ENCODE measurements at places on chromosomes 2 and 18. TPM values are rescaled to one million over a fixed set of nuclear protein-coding genes. Genes with fewer than 3 reads are reported as not detected.

GRCh38 chr2:8932702-8933101 lies 70.8 kb downstream of the MBOAT2 start:
- DNase-seq = no peak

The GLI2 gene
- not detected for total RNA-seq

DNA sequence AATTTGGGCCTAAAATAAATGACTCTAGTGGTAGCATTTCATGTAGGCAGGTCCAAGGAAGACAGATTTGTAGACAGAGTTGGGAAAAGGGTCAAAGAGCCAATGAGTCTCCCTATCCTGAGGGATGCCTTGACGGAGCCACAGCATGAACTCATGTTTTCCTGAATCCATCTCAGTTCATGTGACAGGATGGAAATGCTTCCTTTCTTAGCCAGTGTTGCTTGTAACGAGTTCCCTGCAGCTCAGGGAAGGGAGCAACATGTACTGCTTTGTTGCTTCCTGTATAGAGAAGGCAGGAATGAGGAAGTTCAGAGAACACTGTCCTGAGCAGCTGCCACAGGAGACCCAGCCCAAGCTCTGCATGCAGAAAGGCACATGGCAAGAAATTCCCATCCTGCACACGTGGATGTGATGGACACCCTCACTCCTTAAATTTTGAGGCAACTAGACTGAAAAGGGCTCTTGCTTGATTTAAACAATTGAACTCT lies 27.9 kb downstream of the TMEM17 start:
- peak; percentile 10 for DNase-seq

GRCh38 chr2:195016841-195017240 lies 640.2 kb upstream of the SLC39A10 start:
- DNase-seq = no peak

- no peak for DNase-seq
These were observed 106.5 kb downstream of the SMC6 start for GRCh38 chr2:17646838-17647701.

The OSBPL6 gene
- total RNA-seq = not detected

DNA sequence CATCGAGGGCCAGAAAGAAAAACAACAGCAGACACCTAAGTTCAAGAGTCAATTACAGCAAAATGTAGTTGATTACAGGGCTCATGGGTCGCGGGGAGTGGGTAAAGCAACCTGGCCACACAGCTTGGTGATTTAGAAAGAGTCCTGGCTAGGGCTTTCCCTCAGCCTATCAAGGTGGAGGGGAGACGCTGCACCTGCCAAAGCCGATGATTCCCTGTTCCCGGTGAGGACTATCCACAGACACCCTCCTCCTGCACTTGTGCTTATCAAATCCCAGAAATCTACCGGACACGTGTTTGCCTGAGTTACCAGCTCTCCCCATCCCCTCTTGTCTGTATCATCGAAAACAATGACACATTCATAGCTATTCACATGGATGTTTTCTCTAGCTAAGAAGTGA lies 7.0 kb upstream of the SOX11 start:
- no peak for DNase-seq

GRCh38 chr2:159936471-159936870 lies 125.9 kb downstream of the PLA2R1 start:
- DNase-seq = no peak

DNA sequence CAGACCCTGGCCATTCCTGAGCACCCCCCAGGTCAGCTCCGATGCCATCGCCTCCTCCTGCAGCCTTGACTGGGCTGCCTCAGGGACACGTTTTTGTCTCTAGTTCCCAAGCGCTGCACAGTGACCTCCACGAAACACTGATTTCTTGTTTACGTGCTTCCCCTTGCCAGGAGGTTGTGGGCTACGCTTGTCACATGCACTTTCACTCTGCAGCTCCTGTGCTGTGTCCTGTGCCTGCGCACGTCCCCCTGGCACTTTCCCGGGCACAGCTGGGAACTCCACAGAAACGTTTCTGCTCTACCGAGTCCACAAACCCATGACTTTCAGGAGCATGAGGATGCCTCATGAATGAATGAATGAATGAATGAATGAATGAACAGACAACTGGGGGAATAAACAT lies 160.6 kb downstream of the LAMA1 start:
- no peak for DNase-seq

- no peak for DNase-seq
These were observed 32.8 kb downstream of the FSIP2 start for GRCh38 chr2:185771396-185771795.

The HOXD8 gene
- not detected for total RNA-seq

DNA sequence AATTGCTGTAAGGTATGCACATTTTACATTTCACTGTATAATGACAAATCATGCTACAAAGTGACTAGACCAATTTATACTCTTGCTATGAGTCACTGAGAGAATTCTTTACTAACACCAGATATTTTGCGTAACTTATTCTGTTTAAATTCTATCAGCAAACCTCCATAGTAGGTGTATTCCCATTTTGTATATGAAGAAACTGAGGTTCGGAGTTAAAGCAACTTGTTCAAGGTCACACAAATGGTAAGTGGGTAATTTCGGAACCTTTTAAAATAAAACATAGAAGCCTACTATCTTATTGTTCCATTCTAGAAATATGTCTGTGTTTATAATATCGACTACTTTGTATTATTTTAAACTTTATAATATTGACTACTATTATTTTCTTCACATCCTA lies 15.9 kb upstream of the CPS1 start:
- no peak for DNase-seq

DNA sequence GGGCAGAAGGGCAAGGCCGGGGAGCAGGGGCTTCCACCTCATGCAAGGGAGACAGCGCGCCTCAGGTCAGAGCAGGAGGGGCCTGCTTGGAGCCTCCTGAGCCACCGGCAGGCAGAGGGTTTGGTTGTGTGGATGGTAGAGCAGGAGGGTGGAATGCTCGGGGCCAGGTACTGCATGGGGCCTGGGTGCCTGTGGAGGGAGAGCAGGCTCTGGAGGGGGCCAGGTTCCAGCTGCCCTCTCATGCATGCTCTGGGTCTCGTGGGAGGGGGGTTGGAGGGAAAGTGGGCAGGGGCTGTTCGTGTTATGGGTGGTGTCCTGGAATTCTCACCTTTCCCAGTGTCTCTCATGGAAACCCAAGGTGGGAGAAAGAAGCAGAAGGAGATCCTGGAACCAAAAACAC lies 3.2 kb upstream of the IL1R2 start:
- no peak for DNase-seq

DNA sequence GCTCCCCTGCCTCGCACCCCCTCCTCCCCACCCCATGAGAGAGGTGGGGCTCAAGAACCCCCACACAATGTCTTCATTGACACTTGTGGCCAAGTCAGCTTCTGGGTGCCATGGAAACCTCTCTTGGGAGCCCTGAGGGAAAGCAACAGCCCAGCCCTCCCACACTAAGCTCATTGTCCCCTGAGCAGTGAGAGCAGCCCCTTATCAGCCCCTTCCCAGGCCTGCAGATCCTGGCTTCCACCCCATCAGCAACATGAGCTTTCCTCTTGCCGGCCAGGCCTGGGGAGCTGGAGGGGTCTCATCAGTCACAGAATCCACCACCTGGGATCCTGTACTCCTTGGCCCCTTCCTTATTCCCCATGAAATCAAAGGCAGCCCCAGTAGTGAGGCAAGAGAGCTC lies 107.8 kb upstream of the ST3GAL5 start:
- DNase-seq = no peak

- DNase-seq = no peak
These were observed 782.6 kb upstream of the ID2 start for GRCh38 chr2:7899241-7899640.

- no peak for DNase-seq
These were observed 1488.0 kb upstream of the CELF4 start for GRCh38 chr18:39053571-39053970.

GRCh38 chr2:137862651-137863050 lies 101.6 kb upstream of the HNMT start:
- no peak for DNase-seq

The DSC3 gene
- not detected for total RNA-seq

GRCh38 chr2:147382322-147382948 lies 462.4 kb upstream of the ACVR2A start:
- DNase-seq = no peak

DNA sequence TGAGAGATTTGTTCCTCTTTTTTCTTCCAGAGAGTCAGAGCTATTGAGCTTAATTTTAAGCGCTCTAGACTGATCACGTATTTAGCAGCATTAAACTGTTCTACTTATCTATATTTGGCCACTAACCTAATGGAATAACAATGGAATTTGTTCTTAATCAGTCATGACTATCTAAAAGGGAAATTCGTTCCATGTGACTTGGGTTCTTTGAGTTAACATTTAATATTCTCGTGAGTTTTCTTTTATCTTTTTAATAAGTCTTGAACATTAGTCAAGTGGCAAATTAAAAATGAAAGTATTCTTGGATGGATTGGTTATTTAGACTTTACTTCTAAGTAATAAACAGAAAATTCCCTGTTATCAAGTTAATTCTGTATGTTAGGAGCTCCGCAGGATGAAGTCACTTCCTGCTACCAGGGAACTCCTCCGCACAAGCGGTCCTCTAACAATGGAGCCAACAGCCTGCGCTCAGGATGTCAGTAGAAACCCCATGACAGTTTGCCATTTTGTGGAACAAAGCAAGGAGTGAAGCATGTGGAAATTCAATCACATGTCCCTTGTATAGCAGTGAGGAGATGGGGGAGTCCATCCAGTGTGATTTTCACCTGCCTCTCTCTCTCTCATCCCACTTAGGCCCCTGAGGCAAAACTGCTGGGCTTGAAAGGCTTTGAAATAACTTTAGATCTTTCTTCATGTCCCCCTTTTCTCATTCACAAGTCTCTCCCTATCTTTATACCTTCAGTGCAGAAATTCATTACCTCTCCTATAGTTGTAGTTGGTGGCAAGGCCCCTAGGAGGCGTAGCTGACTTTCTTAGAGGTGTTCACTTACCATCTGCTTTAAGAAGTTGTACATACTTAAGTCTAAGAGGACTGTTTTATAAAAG lies 138.1 kb downstream of the WDR7 start:
- DNase-seq = no peak

DNA sequence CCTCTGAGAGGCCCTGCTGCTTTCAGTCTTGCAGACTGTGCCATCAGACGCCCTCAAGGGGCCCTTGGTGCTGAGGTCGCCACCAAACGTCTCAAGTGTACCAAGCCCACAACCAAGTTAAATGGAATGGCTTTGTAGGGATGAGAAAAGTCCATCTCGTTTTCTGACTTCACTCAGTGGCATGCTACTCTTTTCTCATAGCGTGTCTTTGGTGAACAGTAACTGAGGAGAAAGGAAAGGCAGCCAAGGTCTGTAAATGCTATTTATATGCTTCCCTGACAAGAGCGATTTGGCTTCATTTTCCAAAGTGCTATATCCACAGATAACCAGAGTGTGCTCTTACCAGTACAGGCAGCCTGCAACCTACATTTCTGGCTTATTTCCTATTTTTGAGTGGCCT lies 123.0 kb downstream of the MTX2 start:
- no peak for DNase-seq

The KRTCAP3 gene
- 16.5 TPM for total RNA-seq

DNA sequence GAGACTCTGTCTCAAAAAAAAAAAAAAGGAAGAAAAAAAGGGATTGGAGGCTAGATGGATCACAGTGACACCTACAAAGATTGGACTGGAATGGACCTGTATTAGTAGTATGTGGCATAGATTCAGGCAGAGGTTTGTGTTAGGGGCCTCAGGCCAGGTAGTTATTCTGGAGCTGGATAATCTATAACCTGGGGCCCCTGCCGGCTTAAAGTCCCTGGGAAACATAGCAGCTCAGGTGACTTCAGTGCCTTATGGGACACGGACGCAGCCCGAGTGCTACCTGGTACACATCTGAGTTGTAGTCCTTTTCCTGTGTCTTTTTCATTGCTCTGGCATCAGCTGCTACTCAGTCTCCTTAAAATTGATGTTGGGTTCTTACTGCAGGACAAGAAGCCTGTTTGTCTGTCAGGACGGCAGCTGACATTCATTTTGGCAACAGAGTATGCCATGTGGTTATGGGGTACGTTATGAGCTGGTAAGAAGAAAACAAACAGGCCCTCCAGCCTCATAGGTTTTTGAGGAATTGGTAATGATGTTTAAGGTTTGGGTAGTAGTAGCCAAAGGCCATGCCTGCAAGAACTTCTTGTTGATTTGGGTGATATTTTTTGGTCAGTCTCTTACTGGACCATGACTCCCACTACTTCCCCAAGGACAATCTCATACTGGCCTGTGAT lies 27.8 kb downstream of the AGFG1 start:
- no peak for DNase-seq

GRCh38 chr2:95578539-95578938 lies 13.3 kb upstream of the TRIM43 start:
- no peak for DNase-seq

The REG1B gene
- not detected for total RNA-seq

- DNase-seq = no peak
These were observed 14.7 kb upstream of the ACAA2 start for GRCh38 chr18:49827996-49828395.

The KCNS3 gene
- total RNA-seq = 0.41 TPM

DNA sequence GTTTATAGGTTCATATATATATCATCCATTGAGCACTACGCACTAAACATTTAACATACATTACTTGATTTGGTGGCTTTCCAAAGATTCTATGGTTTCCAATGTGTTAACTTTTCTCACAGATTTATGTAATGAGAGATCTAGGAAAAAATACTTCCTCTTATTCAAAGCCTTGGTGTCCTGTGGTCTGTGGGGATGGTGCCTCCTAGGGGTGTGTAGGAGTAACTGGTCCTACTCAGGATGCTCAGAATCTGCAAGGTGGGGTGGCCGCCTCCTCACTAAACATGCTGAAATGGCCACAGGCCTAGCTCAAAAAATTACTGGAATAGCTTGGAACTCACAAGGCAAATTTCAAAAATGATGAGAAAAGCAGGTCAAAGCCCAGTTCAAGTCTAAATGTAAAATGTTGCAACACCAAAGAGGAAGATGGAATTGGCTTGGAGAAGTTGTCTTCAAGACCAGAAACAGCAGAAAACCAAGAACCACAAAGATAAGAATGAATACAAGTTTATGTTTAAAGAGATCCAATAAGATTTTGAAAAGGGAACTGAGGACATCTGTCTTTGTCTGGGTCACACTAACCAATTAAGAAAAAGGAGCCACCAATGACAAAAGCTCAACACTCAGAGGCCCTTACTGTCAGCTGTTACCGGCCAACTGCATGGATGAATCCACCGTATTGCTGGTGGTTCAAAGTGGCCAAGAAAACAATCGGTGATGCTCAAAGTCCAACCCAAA lies 11.5 kb downstream of the GPR55 start:
- peak; percentile 82 for DNase-seq

- DNase-seq = no peak
These were observed 32.4 kb upstream of the PPM1B start for GRCh38 chr2:44136252-44136651.

The ANKRD36C gene
- total RNA-seq = 103 TPM

DNA sequence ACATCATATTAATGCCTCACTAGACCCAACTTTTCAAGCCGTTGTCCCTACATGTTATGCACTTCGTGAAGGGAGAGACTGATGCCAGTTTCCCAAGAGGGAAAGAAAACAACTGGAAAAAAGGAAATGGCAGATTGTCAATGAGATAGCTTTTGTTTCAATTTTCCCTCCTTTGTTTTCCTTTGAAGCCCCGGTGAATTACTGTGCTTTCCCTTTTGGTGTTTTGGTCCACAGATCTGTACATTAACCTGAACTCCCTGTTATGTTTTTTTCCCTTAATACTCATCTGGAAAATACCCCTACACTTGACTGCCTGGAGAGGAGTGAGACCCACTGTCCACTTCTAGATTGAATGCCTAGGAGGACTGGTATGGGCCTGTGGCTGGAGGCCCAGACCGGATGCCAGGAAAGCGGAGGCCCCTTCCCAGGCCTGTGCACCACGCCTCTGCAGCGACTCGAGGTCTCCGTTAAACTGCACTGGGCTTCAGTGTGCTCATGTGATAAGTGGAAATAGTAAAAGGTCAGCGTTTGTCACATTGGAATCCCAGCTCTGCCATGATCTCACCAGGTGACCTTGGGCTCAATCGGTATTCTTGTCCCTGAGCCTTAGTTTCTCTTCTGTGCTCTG lies 106.4 kb downstream of the GATA6 start:
- no peak for DNase-seq

Measured in B cell (primary cell).